NCI-H1694 treated with DMSO at 0.1 percent for 48 hours (cell line): ENCODE measurements at places on chromosomes 1 and 21.

GRCh38 chr1:160718210-160718609 lies 6.6 kb upstream of the CD48 start:
- DNase-seq: no peak

DNA sequence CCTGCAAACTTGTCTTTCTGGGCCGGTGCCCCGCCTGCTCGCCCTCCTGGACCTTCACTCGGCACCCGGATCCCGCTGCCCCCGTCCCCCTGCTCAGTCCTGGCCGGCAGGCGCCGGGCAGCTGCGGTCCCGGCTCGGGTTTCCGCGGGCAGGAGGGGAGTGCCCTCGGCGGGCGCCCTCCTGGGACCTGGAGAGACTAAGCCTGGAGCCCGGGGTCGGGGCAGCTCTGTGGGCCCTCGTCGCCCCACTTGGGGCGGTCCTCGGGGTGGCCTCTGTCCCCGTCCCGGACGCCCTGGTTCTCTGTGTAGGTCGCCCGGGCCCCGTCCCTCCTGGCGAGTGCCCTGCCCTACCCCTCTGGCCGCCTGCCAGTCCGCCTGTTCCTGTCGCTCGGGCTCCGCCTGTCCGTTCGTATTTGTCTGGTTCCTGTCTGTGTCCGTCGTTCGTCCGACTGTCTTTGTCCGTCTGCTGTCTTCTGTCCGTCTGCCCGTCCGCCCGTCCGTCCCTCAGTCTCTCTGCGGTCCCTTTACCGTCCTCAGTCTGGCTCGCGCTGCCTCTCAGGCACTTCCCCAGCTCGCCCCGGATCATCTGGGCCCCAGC lies 490 bp downstream of the SERINC2 start:
- DNase-seq: no peak

GRCh38 chr1:160309571-160309970 lies 24.6 kb upstream of the PEX19 start:
- DNase-seq: no peak

GRCh38 chr1:163365186-163365585 lies 43.4 kb downstream of the NUF2 start:
- DNase-seq: no peak

DNA sequence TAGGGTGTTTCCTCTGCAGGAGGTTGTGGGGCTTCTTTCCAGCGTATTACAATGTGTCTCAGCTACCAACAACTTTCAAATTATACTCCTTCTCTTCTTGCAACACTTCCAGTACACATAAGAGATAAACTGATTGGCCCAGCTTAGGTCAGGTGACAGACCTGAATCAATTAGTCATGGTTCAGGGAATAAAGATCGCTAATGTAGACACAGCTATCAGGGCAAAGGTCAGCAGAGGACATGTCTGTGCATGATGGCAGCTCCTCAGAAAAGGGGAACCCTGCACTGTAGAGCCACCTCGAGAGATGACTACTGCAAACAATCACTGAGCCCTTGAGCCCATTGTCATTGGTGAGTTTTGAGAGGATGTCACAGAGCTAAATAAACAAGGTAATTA lies 36.8 kb upstream of the PKN2 start:
- DNase-seq: no peak

DNA sequence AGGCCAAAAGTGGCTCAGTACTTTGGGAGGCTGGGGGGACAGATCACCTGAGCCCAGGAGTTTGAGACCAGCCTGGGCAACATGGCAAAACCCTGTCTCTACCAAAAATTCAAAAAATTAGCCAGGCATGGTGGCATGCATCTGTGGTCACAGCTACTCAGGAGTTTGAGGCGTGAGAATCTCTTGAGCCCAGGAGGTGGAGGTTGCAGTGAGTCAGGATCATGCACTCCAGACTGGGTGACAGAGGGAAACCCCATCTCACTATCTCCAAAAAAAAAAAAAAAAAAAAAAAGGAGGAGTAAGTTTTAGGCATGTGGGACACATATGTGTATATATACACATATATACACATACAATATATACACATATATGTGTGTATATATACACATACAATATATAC lies 165.3 kb upstream of the DPYD start:
- no peak for DNase-seq

DNA sequence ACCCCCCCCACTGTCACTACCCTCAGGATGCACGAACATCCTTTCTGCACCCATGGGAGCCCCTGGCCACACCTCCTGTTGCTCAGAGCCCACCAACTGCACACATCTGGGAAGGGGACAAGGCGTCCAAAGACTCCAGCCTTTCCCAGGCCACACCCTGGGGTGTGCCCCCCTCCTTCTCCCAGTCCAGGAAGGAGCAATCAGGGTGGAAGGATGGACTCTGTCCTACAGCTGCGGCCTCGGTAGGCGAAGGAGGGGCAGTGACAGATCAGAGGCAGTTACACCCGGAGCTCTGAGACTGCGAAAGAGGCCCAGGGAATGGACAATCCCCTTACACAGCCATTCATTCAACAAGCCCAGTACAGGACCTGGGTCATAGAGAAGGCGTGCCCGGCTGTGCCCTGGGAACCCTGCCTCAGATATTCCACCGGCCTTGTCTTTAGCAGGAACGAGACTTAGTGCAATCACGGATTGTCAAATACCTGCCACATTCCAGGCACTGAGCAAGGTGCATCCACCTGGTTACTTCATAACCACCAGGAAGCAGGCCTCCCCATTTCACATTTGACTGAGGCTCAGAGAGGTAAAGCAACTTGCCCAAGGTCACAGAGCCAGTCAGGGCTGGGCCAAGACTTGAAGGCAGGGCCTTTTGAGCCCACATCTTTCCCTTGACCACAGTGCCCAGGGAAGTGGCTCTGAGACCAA lies 9.4 kb downstream of the HSPG2 start:
- DNase-seq: no peak

DNA sequence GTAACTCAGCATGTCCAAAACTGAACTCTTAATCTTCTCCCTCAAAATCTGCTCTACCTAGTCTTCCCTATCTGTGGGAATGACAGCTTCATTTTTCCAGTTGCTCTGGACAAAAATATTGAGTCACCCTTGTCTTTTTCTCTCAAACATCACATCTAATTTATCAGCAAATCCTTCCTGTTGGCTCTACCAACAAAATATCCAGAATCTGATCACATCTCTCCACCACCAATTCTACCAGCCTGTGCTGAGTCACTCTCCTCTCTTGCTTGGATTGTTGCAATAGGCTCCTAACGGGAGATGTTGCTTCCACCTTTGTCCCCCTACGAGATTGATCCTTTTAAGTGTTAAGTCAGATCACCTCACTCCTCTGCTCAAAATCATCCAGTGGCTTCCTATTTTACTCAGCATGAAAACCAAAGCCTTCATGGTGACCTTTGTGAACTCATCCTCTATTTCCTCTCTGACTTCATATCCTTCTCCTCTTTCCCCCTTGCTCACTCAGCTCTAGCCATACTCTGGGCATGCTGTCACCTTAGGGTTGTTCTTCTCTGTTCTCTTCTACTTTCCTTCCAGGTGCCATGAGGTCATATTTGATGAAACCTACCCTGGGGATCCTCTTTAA lies 21.5 kb upstream of the SMYD2 start:
- no peak for DNase-seq

DNA sequence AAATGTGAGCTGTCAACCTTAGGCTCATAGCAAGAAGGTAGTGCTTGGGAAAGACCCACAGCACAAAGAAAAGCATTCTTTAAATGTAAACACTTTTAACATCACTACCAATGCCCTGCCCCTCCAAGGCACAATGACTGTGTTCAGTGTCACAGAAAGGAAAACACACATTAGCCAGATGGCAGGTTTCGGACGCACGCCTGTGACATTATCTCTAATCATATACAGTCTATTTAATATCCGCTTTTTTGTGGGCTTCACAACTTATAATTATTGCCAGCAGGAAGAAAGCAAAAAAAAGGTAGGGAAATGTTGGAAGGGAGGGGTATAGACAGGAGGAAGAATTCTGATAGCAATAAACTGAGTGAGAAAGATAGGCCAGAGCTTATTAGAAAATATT lies 112.4 kb upstream of the BEND5 start:
- peak; percentile 70 for DNase-seq

- DNase-seq: no peak
These were observed 1.7 kb downstream of the DCAF8 start for GRCh38 chr1:160260406-160261382.

DNA sequence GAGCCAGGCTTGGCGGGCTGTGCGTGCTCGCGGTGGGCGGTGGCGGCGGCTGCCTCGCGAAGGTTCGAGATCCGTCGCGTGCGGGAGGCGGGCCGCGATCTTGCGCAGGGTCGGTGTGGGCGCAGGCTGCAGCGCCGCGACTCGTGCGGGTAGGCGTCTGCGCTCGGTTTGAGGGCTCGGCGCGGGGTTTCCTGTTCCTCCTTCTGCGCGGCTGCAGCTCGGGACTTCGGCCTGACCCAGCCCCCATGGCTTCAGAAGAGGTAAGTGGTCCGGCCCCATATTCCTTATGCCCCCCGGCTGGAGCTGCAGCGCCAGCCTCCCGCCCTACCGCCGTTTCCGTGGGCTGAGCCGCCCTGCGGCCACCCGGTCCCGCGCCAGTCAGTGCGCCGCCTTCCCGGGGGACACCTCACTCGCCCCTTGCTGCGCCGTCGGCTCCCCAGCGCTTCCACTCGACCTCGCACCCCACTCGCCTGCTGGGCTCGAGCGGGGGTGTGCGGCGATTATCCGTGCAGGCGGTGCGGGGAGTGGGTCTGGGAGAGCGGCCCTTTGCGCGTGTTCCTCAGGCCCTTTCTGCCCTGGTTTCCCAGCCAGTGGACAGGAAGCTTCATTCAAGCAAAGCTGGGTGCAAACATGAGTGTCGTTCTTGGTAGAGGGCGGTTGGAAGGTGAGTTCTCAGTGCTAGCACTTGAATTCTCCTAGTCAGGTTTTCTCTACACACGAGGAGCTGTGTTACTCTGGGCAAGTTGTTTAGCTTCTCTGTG lies at the start of gene CACYBP:
CACYBP (plus strand) TSS at position 12 of the 761 bp plus-strand sequence; CDS start at position 246, 234 bp downstream.
- DNase-seq: peak; percentile 11

DNA sequence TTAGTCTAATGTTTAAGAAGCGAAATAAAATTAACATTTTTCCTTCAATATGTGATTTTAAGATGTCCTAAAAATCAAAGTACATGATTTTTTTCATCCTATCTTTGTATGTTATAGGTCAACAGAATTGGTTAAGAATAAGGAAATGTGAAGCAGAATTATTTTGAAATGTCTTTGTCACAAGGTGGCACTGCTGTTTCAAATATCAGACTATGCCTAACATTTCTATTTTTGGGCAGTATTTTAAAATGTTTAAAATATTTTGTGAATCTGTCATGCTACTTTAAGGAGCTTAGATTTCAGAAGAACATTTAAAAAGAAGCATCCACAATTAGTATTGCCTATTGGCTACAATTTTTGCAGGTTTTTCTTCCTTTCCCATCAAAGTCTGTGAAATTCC lies 38.7 kb downstream of the AMY1C start:
- DNase-seq: peak; percentile 8

DNA sequence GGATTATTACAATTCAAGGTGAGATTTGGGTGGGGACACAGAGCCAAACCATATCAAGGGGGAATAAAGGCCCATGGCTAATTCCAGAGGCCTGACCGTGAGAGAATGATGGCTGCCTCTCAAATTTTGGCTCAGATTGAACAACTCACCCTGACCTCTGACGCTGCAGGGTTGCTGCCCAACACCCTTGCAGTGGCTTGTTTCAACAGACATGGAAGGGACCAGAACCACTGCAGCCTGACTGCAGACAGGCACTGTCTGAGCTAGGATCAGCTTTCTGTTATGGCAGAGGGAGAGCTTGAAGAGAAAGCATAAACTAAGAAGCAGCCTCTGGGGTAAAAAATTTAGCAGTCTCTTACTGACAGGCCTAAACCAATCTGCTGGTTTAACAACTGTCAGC lies 90.2 kb upstream of the GADD45A start:
- no peak for DNase-seq

GRCh38 chr1:71572038-71572437 lies 491.2 kb upstream of the ZRANB2 start:
- DNase-seq: no peak

- peak; percentile 61 for DNase-seq
These were observed 52.5 kb downstream of the MDM4 start for GRCh38 chr1:204568576-204569315.

GRCh38 chr1:99768104-99768503 lies 1.7 kb upstream of the FRRS1 start:
- DNase-seq: no peak

- DNase-seq: peak; percentile 10
These were observed 28.0 kb upstream of the SFPQ start for GRCh38 chr1:35220976-35221375.

DNA sequence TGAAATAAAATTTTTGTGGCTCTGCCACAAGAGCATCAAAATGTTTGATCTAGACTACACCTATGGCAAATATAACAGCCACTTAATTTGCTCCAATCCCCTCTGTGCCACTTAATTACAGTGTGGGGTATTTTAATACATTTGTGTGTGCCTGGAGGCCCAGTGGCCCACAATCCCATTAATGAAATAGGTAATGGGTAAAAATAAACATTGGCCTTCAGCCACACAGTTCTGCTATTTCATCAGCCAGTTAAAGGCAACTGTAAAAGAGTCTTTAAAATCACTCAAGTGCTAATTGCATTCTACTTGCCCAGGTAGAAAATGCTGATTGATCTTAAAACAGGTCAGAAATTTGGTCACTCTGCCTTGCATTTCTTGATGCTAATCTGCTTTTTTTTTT lies 151.6 kb upstream of the UBE2U start:
- DNase-seq: no peak

- no peak for DNase-seq
These were observed 20.3 kb upstream of the CXADR start for GRCh38 chr21:17492415-17493168.
